HCEC 1CT (cell line): ENCODE measurements at places on chromosomes 4 and X.

GRCh38 chr4:100372432-100372831 is 145.4 kb downstream of the EMCN start:
- DNase-seq: no peak

DNA sequence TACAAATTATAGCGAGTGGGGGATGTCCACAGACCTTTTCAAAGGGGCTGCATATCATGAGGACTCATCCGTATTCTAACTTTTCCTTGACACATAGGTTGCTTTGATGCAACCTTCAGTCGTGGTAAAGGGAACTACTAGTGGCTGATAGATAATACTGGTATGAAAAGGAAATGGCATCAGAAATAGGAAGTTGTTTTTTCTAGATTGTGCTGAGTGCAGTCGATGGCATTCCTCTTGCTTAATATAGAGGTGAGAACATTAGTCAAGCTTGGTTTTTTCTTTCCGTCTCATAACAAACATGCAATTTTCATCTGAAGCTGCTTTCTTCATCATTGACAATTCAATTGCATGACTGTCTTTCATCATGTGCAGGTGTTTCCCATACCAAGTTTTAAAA is 16.6 kb downstream of the ENPEP start:
- no peak for DNase-seq

DNA sequence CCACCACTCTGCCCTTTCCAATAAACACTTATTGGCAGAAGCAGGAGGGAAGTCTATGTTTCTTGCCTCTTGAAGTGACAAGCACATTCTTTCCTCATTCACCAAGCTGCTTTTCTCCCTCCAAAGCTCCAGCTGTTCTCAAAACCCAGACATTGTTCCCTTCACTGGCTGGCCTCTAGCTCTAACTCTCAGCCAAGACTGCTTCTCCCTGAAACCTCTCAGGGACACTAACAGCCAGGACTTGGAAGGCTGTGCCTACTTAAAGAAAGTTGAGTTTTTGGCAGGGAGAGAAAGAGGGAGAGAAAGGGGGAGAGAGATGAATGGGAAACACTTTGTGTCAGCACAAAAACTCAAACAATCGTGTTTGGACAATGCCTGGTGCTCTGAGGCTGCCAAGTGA is 99.5 kb downstream of the COX18 start:
- DNase-seq: no peak

DNA sequence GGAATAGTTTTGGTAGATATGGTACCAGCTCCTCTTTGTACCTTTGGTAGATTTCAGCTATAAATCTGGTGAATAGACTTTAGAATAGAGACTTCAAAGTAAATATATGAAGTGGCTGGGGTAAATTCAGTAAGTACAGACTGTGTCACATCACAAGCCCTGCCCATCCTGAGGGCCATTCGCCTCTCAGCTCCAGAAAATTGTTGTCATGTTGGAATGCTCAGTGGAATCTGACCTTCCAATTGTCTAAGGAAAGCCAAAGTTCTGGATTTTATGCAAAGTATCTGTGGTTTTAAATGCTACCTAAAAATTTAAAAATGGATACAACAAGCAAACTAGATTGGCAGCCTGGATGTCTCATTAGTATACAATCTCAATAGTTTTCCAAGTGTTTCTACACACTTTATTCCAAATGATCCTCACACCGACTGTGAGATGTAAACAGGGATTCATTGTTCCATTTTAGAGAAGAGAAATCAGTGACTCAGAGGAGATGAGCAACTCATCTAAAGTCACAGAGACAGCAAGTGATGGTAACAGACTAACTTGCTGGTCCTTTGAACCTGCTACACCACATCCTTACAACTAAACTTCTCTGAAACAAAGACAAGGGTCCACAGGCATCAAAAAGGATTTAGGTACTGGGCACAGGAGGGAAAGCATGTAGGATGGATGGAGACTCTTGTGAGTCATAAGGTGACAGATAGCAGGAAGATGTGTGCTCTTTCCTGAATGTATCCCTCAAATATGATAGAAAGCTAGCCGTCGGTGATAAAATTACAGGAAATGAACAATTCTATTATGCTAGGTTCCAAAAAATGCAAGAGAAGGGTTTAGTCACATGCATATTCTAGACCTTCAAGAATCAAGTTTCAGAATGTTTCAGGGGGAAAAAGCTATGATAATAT is 127.3 kb downstream of the ATP10D start:
- DNase-seq: peak; percentile 39

DNA sequence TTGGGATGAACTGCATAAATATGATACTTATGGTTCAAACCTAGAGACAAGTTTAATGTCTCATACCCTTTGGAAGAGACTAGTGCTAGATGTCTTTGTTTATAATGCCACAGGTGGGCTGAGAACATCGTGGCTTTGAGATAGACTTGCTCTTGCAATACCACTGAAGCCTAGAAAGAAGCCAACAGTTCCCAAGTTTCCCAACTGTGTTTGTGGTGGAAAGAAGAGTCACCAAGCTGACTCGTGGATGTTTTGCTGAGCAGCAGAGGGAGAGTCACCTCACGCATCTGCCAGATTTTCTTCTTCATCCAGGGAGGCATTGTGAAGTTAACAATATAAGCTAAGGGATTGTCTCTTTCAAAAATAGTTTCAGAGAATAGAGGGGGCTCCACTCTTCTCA is 1076.2 kb downstream of the C4orf33 start:
- DNase-seq: no peak

GRCh38 chr4:182083671-182084410 is 159.4 kb upstream of the TENM3 start:
- no peak for DNase-seq

DNA sequence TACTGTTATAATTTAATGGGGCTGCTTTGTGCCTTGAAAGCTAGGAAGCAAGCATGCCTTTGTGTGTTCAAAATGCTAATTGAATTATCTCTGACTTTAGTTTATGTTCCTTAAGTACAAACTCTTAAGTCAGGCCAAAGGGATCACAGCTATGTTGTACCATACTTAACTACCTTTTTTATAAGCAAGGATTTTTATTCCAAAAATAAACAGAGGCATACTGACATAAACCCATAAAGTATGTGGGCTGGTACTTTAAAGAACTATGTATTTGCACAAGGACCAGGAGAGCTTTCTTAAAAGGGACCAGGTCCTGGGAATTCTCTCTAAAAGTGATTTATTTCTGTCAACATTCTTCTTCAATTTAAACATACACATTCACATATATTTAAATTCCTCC is 57.8 kb upstream of the HCCS start:
- DNase-seq: no peak

- peak; percentile 31 for DNase-seq
Measured at GRCh38 chr4:54091637-54092404, 8.1 kb upstream of the GSX2 start.

DNA sequence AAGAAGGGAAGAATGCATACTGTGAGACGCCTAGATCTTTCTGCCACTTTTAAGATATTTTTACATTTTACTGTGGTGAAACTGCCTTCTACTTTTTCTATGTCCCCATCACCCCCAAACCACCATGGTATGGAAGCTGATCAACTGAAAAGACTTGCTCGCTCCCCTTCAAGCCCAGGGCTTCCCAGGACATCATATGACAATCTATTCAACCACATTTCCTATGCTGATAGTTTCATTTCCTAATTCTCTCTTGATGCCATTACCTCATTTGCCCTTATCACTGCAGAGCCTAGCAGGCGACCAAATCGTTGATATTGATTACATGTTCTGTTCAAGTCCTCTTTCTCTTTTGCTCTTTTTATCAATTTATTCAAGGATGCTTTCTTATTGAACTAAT is 40.1 kb upstream of the KLHL34 start:
- DNase-seq: no peak

DNA sequence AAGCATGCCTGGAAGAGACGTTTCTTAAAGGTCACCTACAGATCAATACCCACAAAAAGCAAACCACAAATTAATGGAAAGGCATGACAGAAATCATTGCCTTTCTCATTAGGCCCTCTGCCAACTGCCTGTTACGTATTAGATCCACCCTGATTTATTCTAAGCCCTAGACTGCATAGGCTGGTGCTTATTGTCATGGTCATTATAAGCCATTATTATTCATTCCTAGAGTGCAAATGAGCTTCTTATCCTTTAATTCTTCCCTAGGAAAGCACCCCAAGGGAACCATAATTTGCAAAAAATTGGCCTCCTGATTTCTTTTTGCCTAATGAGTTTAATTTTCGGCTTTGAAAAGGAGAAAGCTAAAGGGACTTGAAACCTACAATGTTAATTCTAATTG is 184.2 kb upstream of the GPRIN3 start:
- no peak for DNase-seq

DNA sequence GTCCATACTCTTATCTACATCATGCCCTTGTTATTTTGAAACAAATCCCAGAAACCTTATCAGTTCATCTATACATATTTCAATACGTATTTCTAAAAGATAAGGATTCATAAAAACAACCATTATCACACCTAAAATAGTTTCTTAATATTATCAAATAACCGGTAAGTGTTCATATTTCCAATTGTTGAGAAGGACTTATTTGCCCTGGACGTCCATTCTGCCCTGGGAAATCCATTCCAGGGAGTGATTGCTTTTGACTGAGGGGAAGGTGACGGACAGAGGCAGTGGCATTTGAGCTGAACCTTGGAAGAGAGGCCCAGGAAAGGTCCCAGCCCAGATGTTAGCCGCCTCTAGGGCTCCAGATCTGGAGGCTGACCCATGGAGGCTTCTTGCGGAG is 49.6 kb downstream of the STARD8 start:
- no peak for DNase-seq

- peak; percentile 26 for DNase-seq
Measured at GRCh38 chr4:147480891-147481576, at the start of gene EDNRA. EDNRA (plus strand) TSS chr4:147481097; CDS start chr4:147485682, 4,585 bp downstream.

DNA sequence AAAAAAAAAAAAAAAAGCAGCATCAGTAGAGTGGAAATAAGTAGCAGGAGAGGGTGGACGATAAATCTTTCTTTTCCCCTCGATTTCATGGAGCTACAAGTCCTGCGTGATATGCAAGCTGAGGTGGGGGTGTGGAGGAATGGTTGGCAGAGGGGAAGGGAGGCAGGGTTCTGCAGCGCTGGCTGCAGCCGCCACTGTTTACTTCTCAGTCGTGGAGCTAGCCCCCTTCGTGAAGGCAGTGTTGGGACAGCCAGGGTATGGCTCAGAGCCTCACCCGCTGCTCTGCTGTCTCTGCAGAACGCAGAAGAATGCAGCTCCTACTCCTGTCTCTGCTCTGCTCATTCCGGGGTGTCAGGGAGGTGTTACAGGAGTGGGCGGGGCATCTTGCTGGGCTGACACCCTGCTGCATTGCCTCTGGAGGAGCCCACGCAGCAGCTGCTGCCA is 140.6 kb downstream of the GPM6A start:
- no peak for DNase-seq

- no peak for DNase-seq
Measured at GRCh38 chr4:83340692-83341343, 6.2 kb upstream of the HPSE start.

DNA sequence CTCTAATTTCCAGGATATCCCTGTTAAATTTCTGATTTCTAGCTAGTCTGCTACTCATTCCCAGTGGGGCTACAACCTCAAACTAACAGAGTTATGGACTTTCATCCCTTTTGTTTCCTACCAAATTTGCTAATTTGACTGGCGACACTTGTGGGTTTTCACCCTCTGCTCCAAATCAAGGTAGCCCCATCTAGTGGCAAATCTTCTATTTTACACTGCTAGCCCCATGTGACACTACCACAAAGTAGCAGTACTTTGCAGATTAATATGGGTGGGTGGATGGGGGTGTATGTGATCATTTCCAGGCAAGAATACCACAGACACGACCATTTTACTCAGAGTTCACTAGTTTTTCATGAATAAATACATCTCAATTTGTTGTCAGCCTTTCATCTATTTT is 150.3 kb downstream of the MSL3 start:
- DNase-seq: peak; percentile 15

GRCh38 chrX:24355095-24355494 is 5.3 kb upstream of the SUPT20HL1 start:
- DNase-seq: no peak

- no peak for DNase-seq
Measured at GRCh38 chr4:36310793-36311192, 29.4 kb downstream of the DTHD1 start.

DNA sequence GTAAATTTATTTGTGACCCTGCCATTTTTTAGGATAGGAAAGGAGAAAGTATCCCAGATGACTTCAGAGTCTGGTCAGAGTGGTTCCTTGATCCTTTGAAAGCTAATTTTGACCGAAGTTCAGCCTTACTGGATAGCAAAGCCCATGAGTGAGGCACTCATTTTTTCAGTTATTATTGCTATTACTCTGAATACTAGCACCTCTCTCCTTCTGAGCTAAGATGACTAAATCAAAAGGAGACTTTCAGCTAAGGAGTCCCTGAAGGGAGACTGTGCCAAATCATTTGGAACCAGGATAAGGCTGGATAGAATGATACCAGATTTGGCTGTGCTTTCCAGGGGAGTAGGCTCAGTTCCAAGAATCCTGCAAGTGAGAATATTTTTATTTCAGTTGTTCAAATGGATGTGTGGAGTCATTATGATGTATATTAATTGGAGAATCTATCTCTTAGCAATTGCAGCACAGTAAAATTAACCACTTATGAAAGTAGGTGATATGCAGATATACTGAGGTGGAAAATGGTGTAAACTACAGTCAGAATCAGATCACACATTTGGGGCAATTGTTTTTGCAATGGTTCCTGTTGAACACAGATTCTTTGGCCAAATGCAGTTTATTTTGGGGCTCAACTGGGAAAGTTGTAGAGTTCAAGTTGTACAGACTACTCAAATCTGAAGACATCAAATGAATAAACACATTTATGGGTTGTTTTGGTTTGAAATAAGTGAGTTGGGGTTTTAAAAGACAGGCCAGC is 1.2 kb downstream of the P2RY10 start:
- DNase-seq: no peak

- no peak for DNase-seq
Measured at GRCh38 chr4:153036931-153037482, 100.9 kb downstream of the FHDC1 start.

- DNase-seq: no peak
Measured at GRCh38 chrX:143437439-143437838, 79.8 kb downstream of the SPANXN3 start.
